ENCODE measurements at places on chromosomes 6 and 20.

GRCh38 chr20:59985864-59986263 lies 27.6 kb downstream of the CDH26 start:
- DNase-seq = no peak

DNA sequence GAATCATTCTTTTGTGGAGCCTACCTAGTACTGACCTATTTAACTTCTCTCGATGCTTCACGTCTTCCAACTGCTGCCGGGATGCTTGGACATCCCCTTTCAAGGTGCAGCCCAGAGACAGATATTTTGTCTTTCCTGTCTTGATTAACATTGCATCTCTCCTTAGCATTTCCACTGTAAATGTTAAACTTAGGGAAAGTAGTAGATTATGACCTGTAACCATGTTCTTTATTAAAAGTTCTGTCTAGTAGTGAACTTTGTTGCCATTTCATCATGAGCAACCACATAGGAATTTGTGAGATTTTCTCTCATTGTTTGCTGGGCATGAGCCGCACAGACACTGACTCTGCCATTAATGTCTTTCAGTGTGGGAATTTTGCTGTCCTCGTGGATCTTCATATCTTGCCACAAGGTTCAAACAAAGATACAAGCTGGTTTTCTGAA lies 117.9 kb downstream of the JAG1 start:
- no peak for DNase-seq

GRCh38 chr6:37650071-37650481 lies 47.6 kb downstream of the MDGA1 start:
- DNase-seq = no peak

GRCh38 chr6:166488076-166488685 lies 98.3 kb downstream of the RAMACL start:
- peak; percentile 10 for DNase-seq

DNA sequence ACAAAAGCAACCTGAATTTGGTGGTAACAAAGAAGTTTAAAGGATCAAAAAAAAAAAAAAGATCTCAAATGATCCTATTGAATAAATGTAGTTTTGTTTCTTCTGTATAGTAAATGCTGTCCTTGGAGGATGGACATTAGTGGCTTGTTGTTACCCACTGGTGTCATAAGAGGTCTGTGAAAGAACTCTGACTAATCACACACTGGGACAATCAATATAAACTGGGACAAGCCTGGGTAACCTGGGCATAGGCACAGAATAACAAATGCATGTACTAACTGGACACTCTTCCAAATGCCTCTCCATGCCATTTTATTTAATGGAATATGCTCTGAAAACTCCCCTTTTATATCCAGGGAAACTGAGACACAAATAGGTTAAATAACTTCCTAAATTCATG lies 241.4 kb downstream of the DOK5 start:
- DNase-seq = no peak

DNA sequence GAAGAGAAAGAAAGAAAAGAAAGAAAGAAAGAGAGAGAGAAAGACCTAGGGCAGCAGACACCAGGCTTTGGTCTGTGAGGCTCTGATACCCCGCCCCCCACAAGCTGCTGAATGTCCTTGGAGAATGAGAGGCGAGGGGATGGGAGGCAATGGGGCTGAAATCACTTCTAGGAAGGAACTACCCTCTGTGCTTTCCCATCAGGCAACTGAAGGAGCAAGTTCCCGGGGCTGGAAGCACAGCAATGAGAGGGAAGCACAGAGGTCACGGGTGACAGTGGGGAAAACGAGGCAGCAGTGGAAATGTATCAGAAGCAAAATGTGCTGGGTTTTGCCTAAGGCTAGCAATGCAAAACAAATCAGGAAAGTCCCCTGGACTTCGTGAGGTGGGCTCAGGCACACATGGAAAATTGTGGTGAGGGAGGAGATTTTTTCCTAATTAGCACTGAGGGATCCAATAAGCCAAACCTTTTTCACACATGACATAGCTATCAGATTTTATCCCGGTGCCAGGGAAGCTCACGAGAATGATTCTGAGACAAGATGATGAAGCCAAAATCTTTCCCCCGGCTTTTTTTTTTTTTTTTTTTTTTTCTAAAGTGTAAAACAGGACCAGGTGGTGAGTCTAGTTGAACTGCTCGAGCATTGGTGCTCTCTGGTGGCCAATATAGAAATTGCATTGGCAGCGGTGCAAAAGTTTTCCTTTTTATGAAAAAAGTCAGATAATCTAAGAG lies 16.8 kb upstream of the ARFGEF2 start:
- DNase-seq = peak; percentile 39
